ENCODE measurements at places on chromosomes 11 and 22.

DNA sequence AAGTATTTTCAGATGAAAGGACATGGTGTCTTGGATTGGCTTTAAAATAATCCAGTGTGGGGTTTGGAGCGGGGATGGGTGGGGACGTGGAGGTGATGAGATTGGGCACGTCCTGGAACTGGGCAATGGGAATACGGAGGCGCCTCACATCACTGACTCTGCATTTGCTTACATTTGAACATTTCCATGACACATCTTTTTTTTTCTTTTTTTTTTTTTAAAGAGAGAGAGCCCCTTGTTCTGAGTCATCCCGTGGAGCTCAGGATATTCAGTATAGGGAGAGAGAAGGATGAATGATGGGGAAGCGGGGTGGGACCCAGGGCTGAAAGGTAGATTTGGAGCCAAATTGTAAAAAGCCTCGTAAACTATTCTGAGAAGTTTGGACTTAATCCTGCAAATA, 142.7 kb downstream of the FBXO7 start:
- DNase-seq = no peak

DNA sequence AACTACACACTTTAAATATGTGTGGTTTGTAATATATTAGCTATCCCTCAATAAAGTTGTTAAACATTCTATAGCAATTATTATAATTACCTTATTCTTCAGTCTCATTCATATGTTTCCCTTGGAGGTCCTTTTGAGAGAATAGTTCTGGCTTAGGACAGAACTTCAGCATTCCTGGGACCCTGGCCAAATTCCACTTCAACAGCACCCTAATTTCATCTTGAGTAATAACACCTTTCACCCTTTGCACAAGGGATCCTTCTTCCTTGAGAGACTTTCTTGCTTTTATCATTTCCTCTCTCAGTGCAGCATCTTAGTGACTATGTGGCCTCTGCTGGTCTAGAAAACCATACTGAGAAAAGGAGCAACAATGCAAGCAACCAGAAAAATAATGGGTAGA, 255.9 kb downstream of the C11orf87 start:
- DNase-seq = no peak

- DNase-seq = no peak
These were observed 13.5 kb downstream of the TEAD1 start for GRCh38 chr11:12687740-12688139.

GRCh38 chr11:15747671-15748070, 608.7 kb downstream of the SOX6 start:
- DNase-seq = no peak

- no peak for DNase-seq
These were observed 24.8 kb downstream of the MYO7A start for GRCh38 chr11:77152846-77153245.

- DNase-seq = no peak
These were observed 161.9 kb downstream of the INSC start for GRCh38 chr11:15276621-15277020.

- no peak for DNase-seq
These were observed 9.7 kb downstream of the FBLN1 start for GRCh38 chr22:45512363-45512762.

GRCh38 chr11:92390783-92391182, 166.2 kb downstream of the FAT3 start:
- no peak for DNase-seq

GRCh38 chr11:66971488-66971887, 3.6 kb upstream of the C11orf86 start:
- DNase-seq = no peak

DNA sequence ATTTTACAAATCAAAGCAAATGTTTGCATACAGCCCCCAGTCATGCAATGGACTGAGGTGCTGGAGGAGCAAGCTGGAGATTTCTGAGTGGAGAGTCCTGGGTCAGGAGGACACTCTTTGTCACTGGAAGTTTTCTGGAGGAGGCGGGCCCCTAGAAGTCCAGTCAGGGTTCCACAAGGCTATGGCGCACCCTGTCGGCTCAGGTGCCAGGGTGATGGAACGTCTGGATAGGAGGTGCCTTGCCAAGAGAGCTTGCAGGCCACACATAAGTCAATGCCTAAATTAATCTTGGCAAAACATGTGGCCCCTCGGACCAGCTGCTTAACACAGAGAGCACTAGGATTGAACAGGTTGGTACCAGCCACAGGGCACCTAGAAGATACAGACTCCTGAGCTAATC, 174.7 kb upstream of the CADM1 start:
- DNase-seq = no peak

- DNase-seq = no peak
These were observed 350.2 kb upstream of the ARHGAP42 start for GRCh38 chr11:100336873-100337272.

DNA sequence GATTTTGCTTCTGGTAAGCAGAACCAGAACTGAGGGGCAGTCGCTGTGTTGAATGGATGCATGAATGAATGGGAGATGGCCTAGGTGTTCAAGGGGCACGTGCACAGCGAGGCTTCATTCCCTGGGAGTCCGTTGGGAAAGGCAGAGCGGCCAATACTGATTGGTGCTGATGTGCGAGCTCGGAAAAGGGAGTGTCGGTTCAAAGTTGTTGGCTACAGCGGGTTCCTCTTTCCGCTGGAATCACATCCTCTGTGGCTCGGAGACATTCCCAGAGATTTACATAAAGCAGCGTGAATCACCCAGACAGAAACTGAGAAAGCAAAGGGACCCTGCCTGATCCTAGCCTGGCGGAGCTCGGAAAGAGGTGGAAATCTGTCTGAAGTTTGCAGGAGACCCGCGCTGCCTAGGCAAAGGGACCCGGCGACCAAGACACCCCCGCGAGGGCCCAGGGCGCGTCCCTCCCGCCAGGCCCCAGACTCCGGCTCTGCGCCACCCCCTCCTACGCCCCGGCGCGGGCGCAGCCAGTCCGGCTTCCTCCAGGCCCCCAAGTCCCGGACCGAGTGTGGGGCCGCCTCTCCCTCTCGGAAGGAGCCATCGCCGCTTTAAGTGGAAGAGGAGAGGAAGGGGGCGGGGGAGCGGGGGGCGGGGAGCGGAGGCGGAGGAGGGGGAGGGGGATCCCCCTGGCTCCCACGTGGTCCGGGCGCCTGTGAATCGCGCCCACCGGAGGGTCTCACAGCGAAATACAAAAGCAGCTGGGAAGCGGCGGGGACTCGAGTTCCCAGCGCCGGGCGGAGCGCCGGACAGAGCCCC, at the start of gene FJX1:
Gene FJX1, plus strand, starts transcription at position 774 of the 810 bp plus-strand sequence. CDS start 177 bp downstream, outside the sequence.
- no peak for DNase-seq

DNA sequence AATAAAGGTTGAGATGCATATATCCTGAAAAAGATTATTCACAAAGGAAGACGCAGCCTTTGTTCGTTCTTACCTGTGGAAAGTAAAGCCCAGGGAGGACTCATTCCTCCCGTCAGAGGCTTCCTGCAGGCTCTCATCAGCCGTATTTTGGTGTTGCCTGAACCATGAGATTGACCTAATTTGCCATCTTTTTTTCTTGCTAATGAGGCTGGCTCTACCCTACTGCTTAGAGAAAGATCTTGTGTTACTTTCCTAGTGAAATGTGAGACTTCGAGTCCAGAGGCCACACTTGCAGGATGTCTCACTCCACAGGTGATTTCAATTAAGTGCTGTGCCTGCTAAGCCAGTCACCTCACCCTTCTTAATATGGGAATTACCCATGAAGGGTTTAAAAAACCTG, 269.9 kb downstream of the NTM start:
- DNase-seq = no peak

DNA sequence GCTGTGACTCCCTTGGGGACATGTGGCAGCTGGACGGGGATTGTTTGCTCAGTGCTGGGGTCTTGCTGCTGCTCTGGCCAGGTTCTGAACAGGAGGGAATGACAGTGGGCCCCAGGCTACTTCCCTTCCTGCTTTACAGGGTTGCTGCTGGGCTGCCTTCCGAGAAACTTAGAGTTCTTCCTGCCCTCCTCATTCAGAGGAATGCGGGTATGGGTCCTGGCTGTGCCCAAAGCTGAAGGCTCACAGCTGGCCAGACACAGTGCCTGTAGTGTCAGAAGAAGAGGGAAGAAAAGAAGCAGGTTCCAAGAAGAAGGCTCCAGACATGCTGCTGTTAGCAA, 108.3 kb upstream of the PARVA start:
- DNase-seq = no peak

DNA sequence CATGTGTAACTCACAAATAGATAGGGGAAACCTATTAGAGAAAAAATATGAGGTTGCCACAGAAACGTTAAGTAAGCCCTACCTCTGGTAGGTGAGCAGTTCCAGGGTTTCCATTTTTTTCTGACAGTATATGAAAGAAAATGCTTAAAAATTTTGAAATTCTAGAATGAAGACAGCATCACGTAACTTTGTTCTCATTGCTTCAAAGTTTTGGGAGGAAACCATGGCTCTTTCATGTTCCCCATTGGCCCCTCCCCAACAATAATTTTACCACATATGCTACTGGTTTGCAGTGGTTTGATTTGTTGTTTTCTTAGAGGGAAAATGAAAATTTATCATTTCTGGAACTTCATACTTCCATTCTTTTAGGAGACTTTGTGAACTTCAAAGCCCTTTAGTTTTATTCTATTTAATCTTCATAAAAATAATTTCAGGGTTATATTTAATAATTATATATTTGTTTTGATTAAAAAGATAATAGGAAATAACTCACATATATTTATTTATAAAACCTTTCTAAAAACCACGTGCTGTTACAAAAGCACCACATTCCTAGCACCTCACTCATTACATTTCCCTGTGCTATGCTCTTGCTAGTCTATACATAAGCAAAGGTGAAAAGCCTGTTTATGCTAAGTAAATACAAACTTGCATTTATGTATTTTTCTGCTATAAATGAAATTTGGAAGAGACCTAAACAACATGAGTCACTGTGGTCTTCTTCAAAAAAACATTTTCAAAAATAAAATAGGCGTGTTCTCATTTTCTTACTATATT, 113.4 kb downstream of the CASP12 start:
- DNase-seq = no peak

DNA sequence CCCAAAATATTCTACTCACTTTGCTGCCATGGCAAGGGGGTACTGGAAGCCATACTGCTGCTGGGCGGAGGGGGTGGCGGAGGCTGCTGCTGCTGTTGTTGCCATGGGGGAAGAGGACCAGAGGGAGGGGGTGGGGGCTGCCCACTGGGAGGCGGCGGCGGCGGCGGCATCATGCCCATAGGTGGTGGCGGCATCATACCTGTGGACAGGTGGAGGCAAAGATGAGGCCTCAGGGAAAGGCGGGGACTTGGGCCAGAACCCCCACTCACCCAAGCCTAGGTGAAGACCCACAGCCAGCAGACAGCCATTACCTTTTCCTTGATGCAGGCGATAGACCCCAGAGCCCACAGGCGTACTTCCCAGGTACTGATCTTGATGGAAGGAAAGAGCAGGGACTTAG, 7.1 kb upstream of the PYGM start:
- DNase-seq = no peak

DNA sequence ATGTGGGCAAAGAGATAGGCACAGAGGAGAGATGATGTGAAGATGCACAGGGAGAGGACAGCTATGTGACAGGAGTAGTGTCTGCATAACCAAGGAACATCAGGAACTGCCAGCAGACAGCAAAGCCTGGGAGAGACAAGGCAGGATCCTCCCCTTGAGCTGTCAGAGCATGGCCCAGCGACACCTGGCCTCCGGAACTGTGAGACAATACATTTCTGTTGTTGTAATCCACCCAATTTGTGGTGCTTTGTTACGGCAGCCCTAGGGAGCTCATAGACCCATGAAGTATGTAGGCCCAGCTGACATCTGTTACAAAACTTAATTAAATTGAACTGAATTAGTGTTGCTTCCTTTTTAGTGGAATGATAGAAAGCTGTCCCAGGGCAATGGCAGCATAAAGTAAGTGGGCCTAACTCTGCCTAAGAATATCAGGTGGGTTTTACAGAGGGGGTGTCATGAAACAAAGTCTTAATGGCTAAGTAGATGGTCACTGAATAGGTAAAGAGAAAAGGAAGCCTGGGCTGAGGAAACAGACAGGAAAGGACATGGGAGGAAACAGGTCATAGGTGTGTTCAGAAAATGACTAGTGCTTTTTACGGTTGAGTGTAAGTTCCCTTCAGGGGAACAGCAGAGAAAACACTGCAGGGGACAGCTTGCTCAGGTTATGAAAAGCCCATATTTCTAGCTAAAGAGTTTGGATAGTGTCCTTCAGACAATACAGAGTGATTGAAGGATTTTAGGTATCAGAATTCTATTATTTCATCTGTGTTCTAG, 24.8 kb downstream of the RASSF10 start:
- no peak for DNase-seq

DNA sequence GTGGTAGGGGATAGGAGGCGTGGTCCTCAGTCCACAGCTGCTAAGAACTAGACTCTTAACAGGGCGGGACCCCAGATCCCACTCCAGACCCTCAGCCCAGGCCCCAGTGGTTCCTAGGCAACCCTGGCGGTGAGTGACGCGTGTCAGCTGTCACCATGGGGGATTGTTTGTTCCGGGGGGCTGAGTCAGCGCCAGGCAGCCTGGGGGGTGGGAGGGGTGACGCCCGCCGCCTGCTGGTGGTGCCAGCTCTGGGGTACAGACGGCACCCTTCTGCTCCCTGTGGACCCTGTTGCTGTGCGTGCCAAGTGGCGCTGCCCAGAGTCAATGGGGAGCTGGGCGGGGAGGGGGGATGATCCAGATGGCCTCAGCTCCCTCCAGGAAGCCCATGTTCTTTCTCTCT, 2.5 kb downstream of the CNIH2 start:
- no peak for DNase-seq

GRCh38 chr11:42462558-42463310, 849.1 kb upstream of the API5 start:
- DNase-seq = no peak

GRCh38 chr11:119739975-119740374, 11.0 kb upstream of the NECTIN1 start:
- no peak for DNase-seq

GRCh38 chr11:111417011-111417765, 38.1 kb upstream of the POU2AF1 start:
- DNase-seq = no peak

GRCh38 chr11:120832481-120833238, 191.2 kb upstream of the TBCEL start:
- DNase-seq = no peak

- no peak for DNase-seq
These were observed 2.9 kb upstream of the NXPE4 start for GRCh38 chr11:114598461-114598860.

GRCh38 chr11:14975252-14975587, 3.1 kb upstream of the CALCA start:
- DNase-seq = no peak
